Stimulated activated CD4-positive, alpha-beta T cell treated with anti-CD3 and anti-CD28 coated beads, Interleukin-1b, Interleukin-23, amount 100 ng/mL, for 48 hours (primary cell): ENCODE measurements at places on chromosomes 5 and 9.

DNA sequence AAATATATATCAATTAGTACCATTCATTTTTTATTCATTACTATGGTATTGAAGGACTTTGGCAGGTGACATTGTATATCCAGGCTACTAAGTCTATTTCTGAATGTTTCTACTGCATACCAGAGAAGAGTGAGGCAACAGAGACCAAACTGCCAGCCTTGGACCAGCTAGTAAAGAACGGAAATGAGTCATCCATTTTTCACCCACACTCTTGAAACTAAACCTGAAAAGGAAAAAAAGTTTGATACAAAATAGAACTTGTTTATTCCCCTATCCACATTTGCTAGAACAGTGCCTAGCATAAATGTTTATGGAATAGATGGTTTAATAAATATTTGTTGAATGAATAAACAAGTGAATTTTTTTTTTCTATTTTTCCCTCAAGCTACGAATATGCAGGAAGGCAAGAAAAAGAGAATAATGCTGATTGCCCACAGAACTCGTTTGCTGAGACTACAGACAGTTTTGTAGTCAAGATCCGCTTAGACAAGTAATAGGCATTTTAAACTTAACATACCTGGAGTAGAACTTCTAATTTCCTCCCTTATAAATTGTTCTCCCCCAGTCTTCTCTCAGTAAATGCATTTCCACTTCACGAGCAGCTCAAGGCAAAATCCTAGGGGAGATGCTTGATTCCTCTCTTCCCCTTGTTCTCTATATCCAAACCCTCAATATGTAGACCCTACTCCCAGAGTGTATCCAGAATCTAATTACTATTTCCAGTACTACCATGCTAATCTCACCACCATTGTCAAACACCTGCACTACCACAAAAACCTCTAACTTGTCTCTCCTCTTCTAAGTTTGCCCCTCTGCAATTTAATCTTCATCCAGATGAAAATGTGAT lies 146.2 kb upstream of the RASA1 start:
- peak; percentile 45 for DNase-seq

DNA sequence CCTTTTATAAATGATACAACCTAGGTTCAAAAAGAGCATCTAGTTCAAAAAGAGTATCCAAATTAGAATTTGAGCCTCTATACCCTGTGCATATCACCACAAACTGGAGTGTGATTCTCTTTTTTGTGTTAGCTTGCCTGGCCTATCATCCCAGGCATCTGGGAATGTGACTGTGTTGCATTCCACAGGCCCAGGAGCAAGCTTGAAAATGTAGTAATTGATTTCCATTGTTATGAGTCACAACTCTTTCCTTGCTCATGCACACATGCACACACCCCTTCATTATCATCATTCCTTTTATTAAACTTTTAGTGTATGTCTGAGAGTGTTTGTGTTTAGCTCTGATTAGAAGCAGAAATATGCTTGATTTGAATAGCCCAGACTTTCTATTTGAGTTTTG lies 75.2 kb downstream of the FCHO2 start:
- DNase-seq: no peak

DNA sequence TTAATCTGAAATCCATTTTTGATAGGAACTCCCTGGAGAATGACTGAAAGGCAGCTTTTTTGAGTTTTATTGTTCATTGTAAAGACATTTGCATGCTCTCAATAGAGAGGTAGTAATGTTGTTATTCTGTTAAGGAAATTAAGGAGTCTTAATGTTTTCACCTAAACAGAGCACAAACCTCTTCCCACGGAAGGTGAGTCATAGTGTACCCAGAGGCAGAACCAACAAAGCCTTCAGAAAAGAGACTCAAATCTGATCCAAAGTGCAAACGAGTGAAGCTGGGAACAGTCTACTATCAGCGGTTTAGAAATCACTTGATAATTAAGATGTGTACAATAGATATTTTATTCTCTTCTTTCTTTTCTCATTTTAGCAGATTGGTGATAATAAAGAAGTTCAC lies 470.5 kb downstream of the PLK2 start:
- no peak for DNase-seq

DNA sequence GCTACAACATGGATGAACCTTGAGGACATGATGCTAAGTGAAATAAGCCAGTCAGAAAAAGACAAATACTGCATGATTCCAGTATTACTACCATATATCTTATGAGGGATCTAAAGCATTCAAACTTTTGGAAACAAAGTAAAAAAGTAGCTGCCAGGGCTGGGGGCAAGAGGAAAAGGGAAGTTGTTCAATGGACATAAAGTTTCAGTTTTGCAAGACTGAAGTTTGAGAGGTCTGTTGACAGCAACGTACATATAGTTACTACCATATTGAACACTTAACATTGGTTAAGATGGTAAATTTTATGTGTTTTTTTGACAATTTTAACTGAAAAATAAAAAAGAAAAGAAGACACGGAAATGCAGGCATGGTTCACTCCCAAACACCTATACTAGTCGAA lies 77.6 kb downstream of the MAPKAP1 start:
- DNase-seq: no peak
